KG1 (cell line): ENCODE measurements at places on chromosomes 5 and 9.
A peak's percentile ranks its signal among the peaks of the same experiment; 100 is the strongest.

- DNase-seq: no peak
Observed at GRCh38 chr5:54590824-54591223, 73.3 kb downstream of the SNX18 start.

DNA sequence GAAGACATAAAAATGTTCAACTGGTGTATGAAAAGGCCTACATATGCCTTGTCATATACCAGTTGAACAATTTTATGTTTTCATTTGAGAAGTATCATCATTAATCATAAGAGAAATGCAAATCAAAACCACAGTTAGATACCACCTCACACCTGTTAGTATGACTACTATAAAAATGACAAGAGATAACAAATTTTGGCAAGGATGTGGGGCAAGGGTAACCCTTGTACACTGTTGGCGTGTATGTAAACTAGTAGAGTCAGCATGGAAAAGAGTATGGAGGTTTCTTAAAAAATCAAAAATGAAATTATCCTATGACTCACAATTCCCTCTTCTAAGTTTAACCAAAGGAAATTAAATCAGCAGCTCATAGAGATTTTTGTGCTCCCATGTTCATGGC lies 250.4 kb upstream of the ST8SIA4 start:
- DNase-seq: no peak

GRCh38 chr9:134043531-134043988 lies 18.3 kb downstream of the BRD3OS start:
- no peak for DNase-seq

DNA sequence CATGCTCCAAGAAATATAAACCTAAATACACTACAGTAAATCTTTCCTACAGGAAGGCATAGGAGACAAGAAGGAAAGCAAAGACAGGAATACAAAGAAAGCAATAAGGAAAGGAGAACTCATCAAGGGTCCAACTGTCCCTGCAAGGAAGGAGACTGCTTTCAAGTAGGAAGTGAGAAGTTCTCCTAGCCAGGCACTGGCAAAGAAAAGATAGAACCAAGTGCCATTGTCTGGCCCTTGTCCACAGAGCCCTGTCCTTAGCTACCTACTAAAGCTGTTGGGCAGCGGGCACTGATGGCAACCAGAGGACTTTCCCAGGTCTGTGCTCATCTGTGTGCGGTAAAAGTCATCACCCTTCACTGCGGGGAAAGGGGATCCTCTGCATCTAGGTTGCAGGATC lies 108.2 kb downstream of the KLHL3 start:
- DNase-seq: no peak

GRCh38 chr5:168467755-168468330 lies 18.4 kb upstream of the RARS1 start:
- no peak for DNase-seq

DNA sequence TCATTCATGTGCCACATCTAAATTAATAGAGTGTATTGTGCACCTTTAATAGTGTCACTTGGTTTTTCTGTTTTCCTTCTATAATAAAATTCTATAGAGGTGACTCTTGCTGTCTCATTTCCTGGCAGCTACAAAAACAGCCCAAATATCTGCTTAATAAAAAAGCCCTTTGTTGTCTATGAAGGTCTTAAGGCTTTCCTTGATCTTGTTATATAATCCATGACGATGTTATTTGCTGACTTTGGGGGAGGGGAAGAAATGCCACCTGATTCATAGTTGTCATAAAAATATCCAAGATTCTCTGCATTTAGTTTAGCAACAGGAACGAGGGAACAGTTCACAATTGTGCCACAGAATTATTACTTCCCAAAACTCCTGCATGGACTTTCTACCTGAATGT lies 31.3 kb downstream of the CPEB4 start:
- no peak for DNase-seq

- DNase-seq: no peak
Observed at GRCh38 chr9:134937164-134937555, 19.4 kb upstream of the FCN1 start.

DNA sequence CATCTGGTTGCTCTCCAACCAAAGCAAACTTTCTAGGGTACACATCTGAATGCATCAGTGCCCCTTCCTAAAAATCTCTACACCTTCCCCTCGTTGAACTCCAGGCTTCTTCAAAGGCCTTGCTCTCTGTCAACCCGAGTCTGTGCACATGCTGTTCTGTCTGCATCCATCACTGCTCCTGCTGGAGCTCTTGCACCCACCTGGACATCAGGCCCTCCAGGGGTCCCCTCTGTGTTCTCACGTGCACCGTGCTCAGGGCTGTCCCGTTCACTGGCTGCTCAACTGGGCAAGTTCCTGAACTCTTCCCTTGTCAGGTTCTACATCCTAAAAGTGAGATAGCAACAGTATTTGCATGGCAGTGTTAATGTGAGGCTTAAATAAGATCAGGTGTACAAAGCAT lies 62.7 kb upstream of the ANGPTL2 start:
- DNase-seq: no peak

- no peak for DNase-seq
Observed at GRCh38 chr5:7742241-7742656, 108.7 kb downstream of the CFAP90 start.

GRCh38 chr5:100273846-100274580 lies 261.2 kb upstream of the FAM174A start:
- DNase-seq: no peak

- peak; percentile 15 for DNase-seq
Observed at GRCh38 chr5:139844472-139845145, 49.0 kb downstream of the PSD2 start.
